ENCODE measurements at places on chromosomes 3 and 15.

- no peak for DNase-seq
Observed at GRCh38 chr15:88035381-88035780, 221.2 kb downstream of the NTRK3 start.

DNA sequence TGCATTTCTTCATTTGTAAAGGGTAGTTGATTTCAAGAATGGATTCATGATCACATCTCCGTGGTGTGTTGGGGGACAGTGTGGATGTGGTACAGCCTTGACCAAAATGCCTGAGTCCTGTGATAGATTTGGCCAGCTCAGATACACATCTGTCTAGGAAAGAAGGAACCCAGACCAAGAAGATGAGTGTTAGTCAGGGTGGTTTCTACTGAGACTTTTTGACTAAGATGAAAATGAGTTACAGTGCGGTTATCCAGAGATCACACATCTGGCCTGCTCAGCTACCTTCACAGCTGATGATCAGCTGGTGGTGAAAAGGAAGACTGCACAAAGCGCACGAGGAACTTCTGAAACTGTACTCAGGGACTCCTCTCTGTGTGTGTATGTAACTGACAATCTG lies 68.0 kb downstream of the FNDC3B start:
- DNase-seq: no peak

GRCh38 chr3:4708230-4708629 lies 215.1 kb downstream of the ITPR1 start:
- DNase-seq: no peak

GRCh38 chr3:94036909-94037507 lies 8.6 kb upstream of the STX19 start:
- peak; percentile 33 for DNase-seq

DNA sequence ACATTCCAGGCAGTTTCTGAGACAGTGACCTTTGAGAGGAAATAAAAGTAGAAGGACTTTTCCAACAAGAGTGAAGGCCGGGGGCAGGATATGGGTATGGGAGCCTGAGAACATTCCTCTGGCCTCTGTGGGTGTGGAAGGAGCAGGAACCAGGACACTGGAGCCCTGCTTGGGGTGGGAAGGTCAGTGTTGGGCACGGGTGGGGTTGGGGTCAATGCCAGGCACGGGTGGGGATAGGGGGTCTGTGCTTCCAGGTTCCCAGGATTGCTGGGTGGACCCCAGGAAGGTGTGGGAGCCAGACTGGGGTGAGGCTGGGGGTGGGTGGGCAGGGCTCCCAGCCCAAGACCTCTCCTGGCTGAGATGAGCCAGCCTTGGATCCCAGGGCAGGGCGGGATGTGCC lies 163.5 kb downstream of the NSMCE3 start:
- DNase-seq: no peak

- DNase-seq: no peak
Observed at GRCh38 chr3:196821806-196822355, 45.8 kb upstream of the SENP5 start.

DNA sequence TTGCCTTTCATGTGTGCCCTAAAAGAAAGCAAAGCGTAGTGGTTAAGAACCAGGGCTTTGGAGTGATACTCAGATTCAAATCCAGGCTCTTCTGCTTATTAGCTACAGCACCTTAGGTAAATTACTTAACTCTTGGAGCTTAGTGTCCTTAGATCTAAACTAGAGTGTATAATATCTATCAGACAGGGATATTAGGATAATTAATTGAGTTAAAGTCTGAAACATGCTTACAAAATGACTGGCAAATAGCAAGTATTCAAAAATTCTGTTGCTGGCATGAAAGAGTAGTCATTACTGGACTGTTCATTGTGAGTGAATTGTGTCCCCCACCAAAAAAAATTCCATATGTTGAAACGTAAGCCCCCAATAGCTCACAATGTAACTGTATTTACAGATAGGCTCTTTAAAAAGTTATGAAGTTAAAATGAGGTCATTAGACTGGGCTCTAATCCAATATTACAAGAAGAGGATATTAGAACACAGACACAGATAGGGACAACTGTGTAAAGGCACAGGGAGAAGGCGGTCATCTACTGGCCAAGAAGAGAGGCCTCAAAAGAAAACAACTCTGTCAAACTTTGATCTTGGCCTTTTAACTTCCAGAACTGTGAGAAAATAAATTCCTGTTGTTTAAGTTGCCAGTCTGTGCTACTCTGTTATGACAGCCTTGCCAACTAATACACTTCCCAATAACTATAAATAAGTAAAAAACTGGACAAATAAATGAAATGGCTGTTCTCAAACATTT lies 60.4 kb upstream of the LRRC3B start:
- no peak for DNase-seq

DNA sequence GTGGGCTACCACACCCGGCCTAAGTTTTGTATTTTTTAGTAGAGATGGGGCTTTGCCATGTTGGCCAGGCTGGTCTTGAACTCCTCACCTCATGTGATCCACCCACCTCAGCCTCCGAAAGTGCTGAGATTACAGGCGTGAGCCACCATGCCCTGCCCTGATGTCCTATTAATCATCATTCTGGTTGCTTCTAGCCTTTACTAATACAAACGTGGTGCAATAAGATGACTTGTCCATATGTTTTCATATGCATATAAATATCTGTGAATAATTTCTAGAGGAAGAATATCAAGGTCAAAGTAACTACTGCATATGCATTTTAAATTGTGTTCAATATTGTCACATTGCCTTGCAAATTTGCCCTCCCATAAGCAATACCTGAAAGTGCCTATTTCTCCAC lies 25.5 kb upstream of the PDHB start:
- no peak for DNase-seq

- no peak for DNase-seq
Observed at GRCh38 chr3:29949940-29950616, 656.3 kb upstream of the TGFBR2 start.

DNA sequence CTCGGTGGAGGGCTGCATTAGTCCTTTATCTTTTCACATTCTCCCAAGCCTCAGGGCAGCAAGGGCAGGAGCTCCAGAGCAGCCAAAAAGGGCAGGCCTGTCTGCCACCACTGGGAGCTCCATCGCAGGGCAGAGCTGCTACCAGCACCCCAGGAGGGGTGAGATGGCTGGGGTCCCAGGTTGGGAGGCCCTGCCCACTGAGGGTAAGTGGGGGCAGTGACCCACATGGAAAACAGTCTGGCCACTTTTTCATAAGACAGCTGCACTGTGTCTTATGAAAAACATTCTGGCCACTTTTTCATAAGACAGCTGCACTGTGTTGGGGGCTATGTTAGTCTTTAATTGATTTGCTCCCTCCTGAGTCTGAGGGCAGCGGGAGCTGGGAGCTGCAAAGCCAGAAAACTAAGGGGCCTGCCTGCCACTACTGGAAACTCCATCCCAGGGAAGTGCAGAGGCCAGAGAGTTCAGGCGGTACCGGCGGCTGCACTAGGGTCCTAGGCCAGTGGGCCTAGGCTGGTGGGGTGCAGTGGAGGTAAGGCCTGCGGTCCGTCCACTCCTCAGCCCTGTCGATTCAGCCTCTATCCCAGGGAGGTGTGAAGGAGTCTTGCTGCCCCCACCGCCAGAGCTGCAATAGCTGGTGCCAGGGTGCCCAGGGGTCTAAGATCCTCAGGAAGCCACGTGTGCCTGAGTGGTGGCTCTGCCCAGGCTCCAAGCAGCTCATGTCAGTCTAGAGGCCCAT lies 45.4 kb downstream of the TMCO5A start:
- DNase-seq: no peak

- DNase-seq: no peak
Observed at GRCh38 chr15:35874260-35874905, 328.4 kb upstream of the DPH6 start.

- DNase-seq: no peak
Observed at GRCh38 chr3:126474498-126475412, 936 bp downstream of the ZXDC start.

- peak; percentile 90 for DNase-seq
Observed at GRCh38 chr15:90400759-90401314, 12.8 kb downstream of the IQGAP1 start.

- no peak for DNase-seq
Observed at GRCh38 chr15:34133511-34133910, 31.6 kb downstream of the PGBD4 start.

Measured in HAP-1 (cell line).